Naive thymus-derived CD8-positive, alpha-beta T cell (primary cell): ENCODE measurements at places on chromosomes 11 and 22. TPM values are rescaled to one million over a fixed set of nuclear protein-coding genes. Genes with fewer than 3 reads are reported as not detected.

- no peak for DNase-seq
Measured at GRCh38 chr22:35375031-35375430, 5.9 kb upstream of the HMOX1 start.

GRCh38 chr11:116281173-116282160, 491.3 kb downstream of the BUD13 start:
- DNase-seq = no peak

DNA sequence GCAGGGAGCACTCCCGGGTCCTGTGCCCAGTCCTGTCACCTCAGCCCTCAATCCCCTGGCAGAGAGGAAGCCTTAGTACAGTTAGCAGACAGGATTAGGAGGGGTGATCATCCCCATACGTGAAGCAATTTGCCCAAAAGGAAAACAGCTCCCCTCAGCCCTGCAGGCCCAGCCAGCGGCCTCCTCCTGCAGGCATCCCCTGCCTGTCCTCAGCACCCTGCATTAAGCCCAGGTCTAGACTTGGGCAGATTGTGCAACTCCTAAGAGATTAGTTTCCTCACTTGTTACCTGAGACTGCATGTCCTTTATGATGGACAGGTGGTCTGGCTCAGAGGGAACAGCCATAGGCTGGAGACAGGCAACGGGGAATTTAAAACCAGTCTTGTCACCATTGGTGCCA, 95.5 kb upstream of the TMEM45B start:
- DNase-seq = no peak

- DNase-seq = no peak
Measured at GRCh38 chr11:116379185-116379828, 393.5 kb downstream of the BUD13 start.

DNA sequence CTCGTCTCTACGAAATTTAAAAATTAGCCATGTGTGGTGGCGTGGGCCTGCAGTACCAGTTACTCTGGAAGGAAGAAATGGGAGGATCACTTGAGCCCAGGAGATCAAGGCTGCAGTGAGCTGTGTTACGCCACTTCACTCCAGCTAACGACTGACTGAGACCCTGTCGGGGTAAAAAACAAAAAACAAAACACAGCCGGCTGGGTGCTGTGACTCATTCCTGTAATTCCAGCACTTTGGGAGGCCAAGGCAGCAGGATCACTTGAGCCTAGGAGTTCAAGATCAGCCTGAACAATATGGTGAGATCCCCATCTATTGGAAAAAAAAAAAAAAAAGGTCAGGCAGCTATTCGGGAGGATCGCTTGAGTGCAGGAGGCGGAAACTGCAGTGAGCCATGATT, 2.4 kb downstream of the PAFAH1B2 start:
- no peak for DNase-seq

DNA sequence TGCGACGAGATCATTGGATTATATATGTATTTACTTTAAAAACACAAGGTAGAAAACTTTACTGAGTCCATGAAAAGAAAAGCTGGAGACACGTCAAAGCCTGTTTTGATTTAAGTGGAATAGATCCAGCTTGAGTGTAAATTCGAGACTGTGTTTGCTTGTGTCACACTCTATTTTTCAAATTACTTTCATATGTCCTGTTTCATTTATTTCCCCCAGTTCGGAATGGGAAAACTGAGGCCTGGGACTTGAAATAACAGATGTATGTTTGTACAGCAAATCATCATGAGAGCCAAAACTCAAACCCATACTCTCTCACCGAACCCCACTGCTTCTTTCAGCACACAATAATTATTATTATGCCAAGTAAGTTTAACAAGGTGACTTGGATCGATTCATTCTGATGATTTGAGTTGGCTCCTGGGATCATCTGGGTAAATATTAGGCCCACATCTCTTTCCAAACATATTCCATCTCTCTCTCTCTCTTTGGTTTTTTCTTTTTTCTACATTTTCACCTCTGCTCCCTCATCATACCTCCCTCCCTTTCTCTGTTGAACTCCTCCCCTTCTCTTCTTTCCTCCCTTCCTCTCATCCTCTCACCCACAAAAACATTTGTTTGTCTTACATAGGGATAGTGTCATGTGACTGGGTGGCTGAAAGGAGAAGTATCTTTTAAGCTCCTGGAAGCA, 21.2 kb downstream of the FZD4 start:
- no peak for DNase-seq

DNA sequence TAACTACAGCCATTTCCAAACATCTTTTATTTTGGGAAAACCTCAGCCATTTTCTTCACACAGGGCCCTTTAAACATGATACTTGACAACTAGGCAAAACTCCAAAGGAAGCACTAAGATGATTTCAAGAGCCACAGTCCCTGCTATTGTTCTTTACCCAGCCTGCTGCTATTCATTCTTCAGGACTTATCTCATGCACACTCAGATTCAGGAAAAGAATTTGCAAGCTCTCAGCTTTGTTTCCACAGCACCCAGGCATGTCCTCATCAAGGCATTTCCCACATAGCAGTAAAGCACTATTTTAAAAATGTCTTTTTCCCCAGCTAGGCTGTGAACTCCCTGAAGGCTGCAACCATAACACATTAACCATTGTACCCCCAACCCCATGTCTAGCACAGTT, 609.3 kb upstream of the CCDC90B start:
- DNase-seq = no peak

- no peak for DNase-seq
Measured at GRCh38 chr11:115920092-115920461, 415.9 kb upstream of the CADM1 start.

DNA sequence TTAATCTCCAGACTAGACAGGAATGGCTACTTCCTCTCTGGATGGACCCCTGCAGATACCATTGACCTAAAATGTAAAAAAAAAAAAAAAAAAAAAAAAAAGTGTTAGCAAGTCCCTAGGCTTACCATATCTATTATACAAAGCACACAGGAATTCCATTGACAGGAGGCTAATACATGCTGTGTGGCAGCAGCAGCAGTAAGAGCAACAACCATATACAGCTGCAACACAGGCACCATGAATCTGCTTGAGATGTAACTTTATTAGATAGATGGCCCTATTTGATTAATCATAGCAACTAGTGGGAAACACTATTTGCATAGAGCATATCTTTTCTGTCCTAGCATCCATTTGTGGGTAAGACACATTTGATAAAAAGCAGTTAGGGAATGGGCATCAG, 1447.1 kb downstream of the FAM181B start:
- no peak for DNase-seq

- no peak for DNase-seq
Measured at GRCh38 chr11:33690290-33691065, 10.1 kb downstream of the C11orf91 start.

- no peak for DNase-seq
Measured at GRCh38 chr11:99325847-99326246, 305.1 kb downstream of the CNTN5 start.

- no peak for DNase-seq
Measured at GRCh38 chr11:28049338-28050216, 58.4 kb downstream of the KIF18A start.

DNA sequence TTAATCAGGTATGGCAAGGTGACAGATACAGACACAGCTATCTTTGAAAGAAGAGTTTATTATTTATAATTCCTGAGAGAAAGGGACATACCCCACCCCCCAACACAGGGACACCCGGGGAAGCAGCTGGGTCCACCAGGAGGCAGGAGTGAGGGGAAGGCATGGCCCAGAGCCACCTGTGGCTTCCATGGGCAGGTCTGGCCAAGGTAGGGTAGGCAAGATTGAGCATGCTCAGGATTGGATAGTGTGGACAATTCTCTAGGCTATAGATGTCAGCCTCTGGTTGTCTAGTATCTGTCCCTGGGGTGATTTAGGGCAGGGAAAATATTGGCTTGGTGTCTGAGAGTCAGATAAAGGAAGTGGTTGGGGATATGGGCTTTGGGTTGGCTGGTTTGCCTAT, 27.5 kb upstream of the SMIM35 start:
- no peak for DNase-seq

DNA sequence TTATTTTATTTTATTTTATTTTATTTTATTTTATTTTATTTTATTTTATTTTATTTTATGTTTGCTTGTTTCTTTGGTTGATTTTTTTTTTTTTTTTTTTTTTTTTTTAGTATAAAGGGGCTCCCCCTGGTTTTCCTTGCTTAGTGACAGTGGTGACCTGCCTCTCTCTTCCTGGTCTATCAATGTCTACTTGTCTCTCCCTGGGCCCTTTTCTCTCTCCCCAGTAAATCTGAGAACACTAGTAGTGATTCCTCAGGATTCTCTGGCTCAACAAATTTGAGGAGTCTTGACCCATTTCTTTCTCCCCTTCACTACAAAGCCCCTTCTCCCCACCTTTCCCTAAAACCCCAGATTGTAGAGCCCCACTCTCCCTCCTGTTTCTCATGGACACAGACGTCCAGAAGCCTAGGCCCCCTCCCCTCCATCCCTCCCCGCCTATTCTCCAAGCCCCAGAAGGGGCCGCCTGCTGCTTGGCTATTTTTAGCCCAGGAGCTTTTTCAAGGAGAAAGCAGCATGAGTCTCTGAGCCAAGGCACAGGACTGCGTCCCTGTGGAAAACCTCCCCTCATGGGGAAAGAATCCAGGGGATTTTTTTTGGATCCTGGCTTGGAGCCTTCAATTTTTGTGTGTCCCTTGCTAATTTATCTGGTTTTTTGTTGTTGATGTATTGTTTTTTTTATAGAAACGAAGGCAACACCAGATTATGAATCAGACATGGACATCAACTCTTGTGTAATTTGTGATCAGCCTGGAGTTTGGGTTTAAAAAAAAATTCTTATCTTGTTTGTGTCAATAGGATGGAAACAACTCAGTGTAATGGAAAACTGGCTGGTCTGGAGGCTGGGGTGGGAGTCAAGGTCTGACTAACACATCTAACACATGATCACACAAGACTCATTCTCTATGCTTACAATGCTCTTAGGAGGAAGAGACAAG, 17.5 kb upstream of the ACCSL start:
- DNase-seq = no peak

GRCh38 chr11:130915603-130916237, 559 bp downstream of the SNX19 start:
- no peak for DNase-seq

DNA sequence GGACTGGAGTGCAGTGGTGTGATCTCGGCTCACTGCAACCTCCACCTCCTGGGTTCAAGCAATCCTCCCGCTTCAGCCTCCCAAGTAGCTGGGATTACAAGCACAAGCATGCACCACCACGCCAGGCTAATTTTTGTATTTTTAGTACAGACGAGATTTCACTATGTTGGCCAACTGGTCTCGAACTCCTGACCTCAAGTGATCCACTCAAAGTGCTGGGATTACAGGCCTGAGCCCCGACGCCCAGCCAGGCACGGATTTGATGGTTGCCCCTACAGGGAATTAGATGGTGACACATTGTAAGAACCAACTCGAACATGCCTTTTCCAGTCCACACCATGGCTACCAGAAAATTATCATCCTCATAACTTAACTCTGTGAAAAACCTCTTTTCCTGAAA, 26.8 kb upstream of the RTL6 start:
- DNase-seq = no peak

GRCh38 chr22:24060375-24060788, 49.3 kb downstream of the CABIN1 start:
- DNase-seq = no peak

- no peak for DNase-seq
Measured at GRCh38 chr11:32888805-32889204, 3.8 kb upstream of the QSER1 start.

GRCh38 chr11:122398167-122398566, 257.4 kb upstream of the UBASH3B start:
- no peak for DNase-seq

GRCh38 chr11:96090711-96091110, 166.8 kb upstream of the MTMR2 start:
- no peak for DNase-seq

GRCh38 chr11:848380-848931, 5.8 kb downstream of the TSPAN4 start:
- peak; percentile 68 for DNase-seq

DNA sequence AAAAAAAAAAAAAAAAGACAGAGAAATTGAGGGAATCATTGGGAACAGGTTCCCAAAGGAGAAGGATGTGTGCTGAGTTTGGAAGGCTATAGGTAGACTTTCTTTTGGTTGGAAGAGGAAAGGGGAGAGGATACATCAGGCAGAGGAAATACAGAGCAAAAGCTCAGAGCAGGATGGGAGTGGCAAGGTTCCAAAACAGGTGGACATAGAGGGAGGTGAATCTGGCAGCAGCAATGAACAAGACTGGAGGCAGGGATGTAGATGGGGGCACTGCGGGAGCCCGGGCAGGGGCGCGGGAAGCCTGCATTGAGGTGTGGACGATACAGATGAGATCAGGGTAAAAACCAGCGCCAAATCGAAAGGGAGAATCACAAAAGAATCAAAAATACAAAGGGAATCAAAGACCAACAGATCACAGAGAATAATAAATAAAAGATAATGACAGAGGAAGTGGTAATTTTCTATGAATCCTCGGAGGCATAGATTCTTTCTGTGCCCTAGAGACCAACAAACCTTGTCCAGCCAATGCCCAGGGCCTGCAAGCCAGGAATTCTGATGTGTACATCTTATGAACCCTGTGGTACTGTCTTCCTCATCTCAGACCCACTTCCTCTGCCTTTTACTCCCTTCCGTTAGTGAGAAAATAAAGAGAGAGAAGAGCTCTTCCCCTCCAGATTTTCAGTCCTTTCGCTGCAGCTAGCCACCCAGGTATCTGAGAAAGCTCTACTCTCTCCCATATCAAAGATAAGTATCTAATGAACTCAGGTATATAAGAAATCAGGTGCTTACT, 70.3 kb downstream of the SLC1A2 start:
- DNase-seq = no peak

GRCh38 chr22:35739076-35739930, 21.6 kb downstream of the APOL5 start:
- no peak for DNase-seq

OR52H1 gene
- polyA plus RNA-seq = not detected

USP2 gene
- polyA plus RNA-seq = not detected

VPREB3 gene
- 0.92 TPM for polyA plus RNA-seq

MTFP1 gene
- polyA plus RNA-seq = 50.0 TPM

UBE2L6 gene
- 218 TPM for polyA plus RNA-seq

OR5A2 gene
- not detected for polyA plus RNA-seq

HEPN1 gene
- polyA plus RNA-seq = not detected

PNPLA3 gene
- not detected for polyA plus RNA-seq

DCDC1 gene
- polyA plus RNA-seq = 0.30 TPM

SLC6A5 gene
- polyA plus RNA-seq = not detected

RAC2 gene
- polyA plus RNA-seq = 1,115 TPM

LAYN gene
- polyA plus RNA-seq = 1.4 TPM
